ENCODE measurements at places on chromosomes 3 and 15.

- DNase-seq: no peak
Measured at GRCh38 chr3:14150491-14151230, 25.8 kb downstream of the TMEM43 start.

GRCh38 chr3:55690726-55691125 is 203.6 kb upstream of the WNT5A start:
- no peak for DNase-seq

GRCh38 chr3:38805765-38806386 is 10.1 kb downstream of the SCN10A start:
- no peak for DNase-seq

DNA sequence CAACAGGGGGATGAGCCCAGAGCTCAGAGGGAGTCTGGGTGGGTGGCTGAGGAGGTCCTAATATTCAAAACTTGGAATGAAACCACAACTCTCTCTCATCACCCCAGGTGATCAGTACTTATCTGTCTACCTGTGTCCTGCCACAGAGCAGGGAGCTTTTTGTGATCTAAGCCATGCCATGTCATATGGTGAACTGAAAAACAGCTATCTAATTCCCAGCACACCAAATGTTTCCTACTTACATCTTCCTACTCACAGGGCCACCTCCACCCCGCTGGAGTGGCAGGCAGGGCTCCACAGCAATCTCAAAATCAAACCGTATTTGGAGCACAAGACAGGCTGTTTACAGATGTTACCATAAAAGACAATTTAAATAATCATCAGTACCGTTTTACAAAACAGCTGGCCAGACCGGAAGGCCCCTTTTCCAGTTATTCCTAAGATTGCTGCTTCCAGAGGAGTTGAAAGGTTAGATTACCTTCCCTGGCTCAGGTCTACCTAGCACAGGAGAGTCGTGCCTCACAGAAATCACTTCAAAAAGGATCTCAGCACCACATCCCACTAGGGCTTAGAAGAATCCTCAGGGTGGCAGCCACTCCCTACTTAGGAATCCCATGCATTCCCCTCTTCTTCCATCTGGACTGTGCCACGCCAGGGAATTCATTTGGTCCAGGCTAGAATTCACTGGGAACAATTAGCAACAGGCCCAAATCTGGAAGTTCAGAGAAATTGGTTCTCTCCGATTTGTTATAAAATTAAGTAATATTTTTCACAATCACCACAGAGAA is 226.6 kb upstream of the IL12A start:
- no peak for DNase-seq

DNA sequence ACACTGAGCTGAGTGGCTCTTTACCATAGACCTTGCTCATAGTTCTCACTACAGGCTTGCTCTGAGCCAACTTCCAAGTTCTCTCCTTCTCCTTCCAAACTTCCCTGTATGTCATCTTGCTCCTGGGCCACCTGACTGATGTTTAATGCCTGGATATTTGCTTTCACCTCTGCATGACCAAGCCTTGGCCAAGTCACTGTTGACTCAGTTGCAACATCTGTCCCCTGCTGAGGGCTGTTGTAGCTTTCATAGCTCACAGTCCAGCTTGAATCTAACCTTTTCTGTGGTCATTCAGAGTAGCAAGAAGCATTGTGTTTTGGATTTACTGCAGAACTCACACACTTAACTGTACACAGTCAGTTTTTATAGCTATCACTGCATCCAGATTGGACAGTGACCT is 171.8 kb upstream of the ROPN1 start:
- DNase-seq: no peak
